Adipocyte (in vitro differentiated cells): ENCODE measurements at places on chromosomes 3 and 15.

DNA sequence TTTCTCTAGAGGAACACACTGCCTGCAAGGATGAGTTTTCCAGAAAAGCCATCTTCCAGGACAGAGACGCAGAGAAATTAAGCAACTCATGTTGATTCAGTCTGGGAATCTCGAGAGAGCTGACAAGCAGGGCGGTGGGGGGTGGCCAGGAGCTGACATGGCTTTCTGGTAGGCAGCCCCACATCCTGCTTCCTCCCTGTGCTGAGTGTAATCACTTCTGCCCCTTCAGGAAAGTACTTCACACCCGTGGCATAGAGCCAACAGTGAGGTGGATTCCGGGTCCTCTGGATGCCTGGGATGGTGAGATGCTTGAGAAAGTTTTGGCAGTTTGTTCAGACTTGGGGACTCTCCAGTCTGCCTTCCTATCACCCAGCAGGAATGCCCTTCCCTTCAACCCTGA, 221.1 kb downstream of the SLCO3A1 start:
- DNase-seq = no peak

- DNase-seq = no peak
These were observed 6.3 kb downstream of the CSK start for GRCh38 chr15:74788042-74788682.

GRCh38 chr3:162302983-162303624, 806.5 kb downstream of the OTOL1 start:
- DNase-seq = no peak

- DNase-seq = peak; percentile 0
These were observed 225.8 kb upstream of the SLCO3A1 start for GRCh38 chr15:91627473-91628278.

DNA sequence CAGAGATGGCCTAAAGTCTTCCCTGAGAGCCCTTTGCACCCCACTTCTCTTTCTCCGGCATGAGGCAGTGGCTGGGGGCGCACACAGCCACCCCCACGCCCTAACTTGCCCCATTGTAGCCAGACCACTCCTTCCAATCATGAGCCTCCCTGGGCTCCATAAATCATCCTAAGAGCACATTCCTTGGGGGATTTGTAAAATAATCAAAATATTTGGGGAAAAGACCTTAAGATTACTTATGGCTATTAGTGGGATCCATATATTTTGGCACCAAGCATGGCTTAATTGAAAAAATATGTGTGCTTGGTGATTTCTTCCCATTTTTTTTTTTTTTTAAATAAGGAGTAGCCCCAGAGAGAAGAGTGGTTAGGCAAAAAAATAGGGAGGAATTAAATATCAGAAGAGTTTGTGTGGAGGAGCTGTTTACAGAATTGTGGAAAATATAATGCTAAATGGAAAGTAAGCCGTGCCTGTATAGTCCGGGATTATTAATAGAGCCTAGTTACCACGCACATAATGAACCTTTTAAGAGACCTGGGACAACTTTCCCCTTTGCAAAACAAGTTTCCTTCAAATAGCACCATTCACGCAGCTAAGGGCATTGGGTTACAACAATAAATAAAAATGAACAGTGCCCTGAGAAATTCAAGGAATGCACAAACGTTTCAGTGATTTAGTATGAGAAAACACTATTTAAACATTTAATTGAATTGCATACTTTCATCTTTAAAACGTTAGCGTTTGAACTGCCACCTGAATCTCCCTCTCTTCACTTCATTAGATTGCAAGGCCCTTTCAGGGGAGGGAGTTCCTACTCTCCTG, 46.1 kb downstream of the SMAD6 start:
- peak; percentile 80 for DNase-seq

GRCh38 chr3:173467501-173467900, 70.0 kb downstream of the NLGN1 start:
- no peak for DNase-seq

- DNase-seq = no peak
These were observed 67.9 kb downstream of the LRIG1 start for GRCh38 chr3:66432767-66433521.

DNA sequence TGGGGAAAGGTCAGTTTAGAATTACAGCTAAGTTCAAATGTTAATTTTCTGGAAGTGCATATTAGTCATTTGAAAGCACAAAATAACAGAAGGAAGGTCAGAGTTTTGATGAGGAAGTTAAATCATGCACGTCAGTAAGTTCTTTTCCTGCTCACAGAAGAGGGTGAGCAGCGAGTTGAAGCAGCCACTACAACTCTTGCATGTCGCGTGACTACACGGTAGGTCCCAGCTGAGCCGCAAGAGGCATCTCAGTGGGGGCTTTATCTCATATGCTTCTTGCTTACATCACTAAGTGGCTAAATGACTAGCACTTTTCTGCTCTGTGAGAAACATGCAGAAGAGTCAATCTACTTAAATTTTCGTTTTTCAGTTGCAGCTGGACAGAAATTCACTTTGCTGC, 21.3 kb upstream of the SEC62 start:
- no peak for DNase-seq
